EH (cell line): ENCODE measurements at places on chromosomes 7 and 10.

DNA sequence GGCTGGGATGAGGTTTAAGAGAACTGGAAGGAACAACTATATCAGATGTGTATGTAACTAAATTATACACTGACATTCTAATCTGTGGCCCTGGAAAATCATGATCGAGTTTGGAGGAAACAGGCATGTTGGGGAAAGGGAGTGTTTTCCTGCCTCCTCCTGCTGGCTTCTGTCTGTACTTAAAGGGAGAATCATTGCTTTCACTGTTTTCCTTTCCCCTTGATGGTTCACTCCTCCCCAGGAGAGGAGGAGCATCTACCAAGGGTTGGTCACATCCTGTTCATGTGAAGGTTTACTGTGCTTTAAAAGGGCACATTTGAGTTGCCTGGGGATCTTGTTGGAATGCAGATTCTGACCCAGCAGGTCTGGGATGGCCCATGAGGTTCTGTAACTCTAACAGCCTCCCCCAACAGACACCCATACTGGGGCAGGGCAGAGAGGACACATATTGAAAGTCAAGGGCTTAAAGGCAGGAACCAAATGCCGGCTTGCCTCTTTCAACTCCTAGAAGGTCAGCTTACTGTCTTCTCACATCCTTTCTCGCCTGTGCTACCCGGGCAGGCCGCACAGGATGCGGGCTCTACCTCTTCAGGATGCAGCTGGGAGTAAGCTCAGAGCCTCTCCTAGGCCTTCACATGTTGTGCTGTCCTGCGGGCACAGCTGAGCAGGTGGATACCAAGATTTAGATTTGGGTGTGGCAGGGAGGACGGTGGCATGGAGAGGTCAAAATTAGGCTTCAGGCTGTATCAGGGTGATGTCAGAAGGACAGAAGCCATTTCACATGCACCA lies 694.8 kb downstream of the KCNMA1 start:
- peak; percentile 49 for DNase-seq

- DNase-seq, result no peak
Observed at GRCh38 chr7:81075150-81075549, 156.3 kb upstream of the SEMA3C start.

GRCh38 chr7:46233585-46234329 lies 312.7 kb upstream of the IGFBP3 start:
- DNase-seq, result peak; percentile 69

DNA sequence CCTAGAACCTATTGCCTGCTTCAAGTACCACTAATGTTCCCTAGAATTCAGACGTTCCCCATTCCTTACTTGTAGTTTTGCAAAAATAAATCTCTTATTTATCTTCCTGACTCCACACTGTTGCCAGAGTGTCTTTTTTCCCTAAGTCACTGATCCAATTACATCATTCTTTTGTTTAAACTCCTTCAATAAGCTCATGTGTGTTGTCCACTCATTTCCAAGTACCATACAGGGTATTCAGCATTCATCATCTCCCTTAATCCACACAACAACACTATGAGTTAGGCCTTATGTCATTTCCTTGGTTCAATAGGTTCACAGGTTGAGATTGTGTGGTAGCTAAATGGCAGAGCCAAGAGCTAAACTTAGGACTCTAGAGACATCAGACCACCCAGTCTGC lies 119.9 kb upstream of the RHOBTB1 start:
- DNase-seq, result no peak
